ENCODE measurements at places on chromosomes 1 and 21.

- no peak for DNase-seq
Observed at GRCh38 chr1:186770421-186770820, 58.3 kb upstream of the PLA2G4A start.

DNA sequence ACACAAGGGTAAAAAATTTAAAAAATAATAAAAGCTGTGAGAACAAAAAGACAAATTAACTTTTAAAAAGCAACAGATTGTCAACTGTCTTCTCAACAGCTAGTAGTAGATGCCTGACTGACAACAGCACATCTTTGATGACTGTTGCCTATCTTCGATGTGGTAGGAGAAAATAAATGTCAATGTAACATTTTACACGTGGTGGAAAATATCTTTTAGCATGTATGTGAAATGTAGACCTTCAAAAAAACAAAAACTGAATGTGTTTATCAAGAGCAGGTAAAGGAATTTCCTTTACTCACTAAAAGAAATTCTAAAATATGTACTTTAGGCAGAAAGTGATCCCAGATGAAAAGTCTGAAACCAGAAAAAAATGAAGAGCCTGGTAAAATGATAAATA is 42.9 kb downstream of the CD53 start:
- no peak for DNase-seq

- DNase-seq: no peak
Observed at GRCh38 chr21:42724226-42724920, 71.0 kb downstream of the PDE9A start.

- DNase-seq: no peak
Observed at GRCh38 chr1:186626356-186626932, 53.8 kb downstream of the PTGS2 start.

DNA sequence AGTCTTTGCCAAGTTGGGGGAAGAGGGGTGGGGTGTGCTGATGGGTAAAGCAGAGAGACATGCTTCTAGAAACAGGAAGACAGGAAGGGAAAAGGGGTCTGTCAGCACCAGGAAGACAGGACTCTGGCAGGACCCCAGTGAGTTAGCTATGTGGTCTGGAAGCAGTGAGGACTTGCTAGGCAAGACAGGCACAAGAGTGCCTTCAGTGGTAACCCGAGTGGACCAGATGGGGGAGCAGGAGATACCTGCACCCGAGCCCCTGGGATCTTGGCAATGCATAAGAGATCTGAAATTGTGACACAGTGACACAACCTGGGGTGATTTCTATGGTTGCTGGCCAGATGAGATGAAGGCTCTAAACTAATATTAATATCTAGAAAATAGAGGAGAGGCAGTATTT is 7.0 kb downstream of the TLR5 start:
- DNase-seq: no peak

DNA sequence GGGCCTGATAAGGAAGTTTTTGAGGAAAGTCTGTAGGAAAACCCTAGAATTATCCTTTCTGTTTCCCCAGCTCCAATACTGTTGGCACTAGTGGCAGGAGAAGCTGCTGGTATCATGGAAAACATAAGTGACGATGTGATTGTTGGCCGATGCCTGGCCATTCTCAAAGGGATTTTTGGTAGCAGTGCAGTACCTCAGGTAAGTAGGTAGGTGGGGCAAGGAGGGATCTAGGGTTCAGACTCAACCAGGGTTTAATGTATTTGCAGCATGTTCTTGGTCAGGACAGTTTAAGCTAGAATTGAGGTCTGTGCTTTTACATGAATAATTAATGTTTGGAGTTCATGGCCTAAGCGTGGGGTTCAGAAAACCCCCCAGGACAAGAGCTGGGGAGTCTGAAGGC is 62.1 kb downstream of the KDM1A start:
- DNase-seq: no peak

DNA sequence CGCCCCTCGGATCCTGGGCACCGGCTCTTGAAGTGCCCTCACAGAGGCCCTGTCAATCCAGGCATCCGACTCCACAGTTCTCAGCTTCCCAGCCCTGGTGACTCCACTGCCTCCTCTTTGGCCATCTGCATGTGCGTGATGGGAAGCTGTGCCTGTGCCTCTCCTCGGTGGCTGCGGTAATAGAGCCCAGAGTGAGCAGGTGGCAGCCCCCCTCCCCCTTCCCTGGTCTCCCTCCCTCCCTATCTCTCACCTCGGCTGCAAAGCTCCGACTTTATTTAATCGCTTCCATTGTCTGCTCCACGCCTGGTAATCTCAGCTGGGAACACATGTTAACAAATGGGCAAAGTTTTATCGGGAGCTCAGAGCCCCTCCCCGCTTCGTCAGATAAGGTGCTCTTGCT is 91.9 kb downstream of the IGSF21 start:
- DNase-seq: no peak

GRCh38 chr1:12453400-12454343 is 164.3 kb downstream of the DHRS3 start:
- no peak for DNase-seq

DNA sequence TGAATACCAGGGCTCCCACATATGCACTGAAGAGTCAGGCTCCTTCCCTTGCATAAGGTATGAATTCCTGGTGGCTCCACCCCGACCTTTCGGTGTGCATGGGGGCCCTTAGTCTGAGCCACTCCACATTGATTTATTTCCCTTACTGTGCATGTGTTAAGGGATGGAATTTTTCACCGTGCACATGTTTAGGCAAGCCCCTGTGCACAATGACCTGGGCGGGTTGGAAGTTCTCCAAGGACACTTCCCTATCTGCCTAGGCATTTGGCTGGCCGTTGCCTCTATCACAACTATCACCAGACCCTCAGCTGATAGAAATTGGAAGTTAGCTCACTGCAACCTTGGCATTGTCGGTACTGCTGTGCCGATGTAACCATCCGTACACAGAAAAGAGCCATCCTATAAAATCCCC is 9.7 kb downstream of the S100A6 start:
- no peak for DNase-seq

DNA sequence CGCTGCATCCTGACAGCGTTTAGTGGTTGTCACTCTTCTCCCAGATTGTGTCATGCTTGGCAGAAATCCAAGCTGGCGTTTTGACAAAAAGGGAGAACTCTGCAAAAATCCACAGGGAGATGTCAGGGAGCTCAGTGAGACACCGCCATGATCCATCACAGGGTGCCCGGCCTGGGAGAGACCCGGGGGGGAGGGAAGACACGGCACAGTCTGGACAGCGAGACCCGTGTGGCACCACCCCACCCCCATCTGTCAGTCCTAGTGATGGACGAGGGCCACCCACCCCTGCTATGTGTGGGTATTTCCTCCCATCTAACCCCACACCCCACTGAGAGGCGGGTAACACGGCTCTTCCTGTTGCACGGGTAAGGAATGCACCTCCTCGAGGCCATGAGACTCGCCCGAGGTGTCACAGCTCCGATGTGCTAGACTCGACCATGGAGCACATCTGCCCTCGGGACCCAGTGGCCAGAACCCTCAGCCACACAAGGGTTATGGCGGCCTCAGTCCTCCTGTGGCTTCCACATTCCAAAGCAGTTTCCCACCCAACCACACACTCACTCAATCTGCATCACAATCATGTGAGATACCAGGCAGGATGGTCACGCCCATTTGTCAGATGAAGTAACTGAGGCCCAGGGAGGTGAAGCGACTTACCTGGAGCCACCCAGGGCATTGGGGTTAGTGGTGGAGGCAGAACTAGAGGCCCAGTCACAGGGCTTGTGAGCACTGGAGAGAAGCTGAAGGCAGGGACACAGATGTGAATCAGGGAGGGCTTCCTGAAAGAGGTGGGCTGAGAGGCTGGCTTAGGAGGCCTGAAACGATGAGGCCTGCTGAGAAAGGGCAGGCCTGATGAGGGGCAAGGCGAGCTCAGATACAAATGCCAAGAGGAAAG is 688.5 kb downstream of the MATN1 start:
- DNase-seq: peak; percentile 44

- DNase-seq: no peak
Observed at GRCh38 chr1:46466477-46467182, 23.0 kb upstream of the DMBX1 start.

- DNase-seq: no peak
Observed at GRCh38 chr1:58804853-58805565, 21.2 kb upstream of the JUN start.

- DNase-seq: no peak
Observed at GRCh38 chr1:185574139-185574875, 159.9 kb upstream of the HMCN1 start.

DNA sequence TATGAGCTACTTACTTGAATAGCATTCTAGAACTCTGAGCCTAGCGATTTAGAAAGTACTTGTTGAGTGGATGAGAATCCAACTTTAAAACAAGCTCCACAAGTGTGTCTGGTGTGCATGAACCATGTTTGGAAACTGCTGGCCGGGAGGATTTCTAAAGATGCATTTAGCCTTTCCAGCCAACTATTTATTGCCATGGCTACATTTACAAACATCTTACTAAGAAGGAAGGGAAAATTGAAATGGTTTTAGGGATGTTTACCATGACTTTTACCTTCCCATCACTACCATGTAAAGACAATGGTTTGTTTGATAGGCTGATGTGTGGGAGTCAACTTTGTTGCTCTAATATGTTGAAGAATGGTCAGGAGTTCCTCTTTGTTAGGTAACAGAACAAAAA is 37.7 kb upstream of the ARHGAP29 start:
- DNase-seq: no peak

GRCh38 chr1:230827801-230828200 is 40.5 kb downstream of the C1orf198 start:
- DNase-seq: peak; percentile 43

DNA sequence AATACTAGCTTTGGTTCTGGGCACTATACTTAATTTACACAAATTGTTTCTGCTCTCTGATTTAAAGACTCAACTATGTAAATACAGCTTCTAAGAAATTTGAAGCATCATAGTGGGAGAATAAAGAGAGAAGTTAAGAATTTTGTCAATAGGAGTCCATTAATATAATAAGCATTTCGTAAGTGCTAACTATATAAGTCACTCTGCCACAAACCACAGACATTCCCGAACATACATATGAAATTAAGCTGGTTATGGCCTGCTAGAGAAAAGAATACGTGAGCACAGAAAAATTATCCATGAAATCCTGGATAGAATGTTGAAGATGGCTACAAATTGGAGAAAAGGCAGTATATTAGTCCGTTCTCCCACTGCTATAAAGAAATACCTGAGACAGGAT is 526.2 kb downstream of the MRPL39 start:
- no peak for DNase-seq

GRCh38 chr1:151838222-151839081 is 1.2 kb downstream of the C2CD4D start:
- no peak for DNase-seq

GRCh38 chr1:200837931-200838571 is 34.7 kb upstream of the GPR25 start:
- DNase-seq: no peak

DNA sequence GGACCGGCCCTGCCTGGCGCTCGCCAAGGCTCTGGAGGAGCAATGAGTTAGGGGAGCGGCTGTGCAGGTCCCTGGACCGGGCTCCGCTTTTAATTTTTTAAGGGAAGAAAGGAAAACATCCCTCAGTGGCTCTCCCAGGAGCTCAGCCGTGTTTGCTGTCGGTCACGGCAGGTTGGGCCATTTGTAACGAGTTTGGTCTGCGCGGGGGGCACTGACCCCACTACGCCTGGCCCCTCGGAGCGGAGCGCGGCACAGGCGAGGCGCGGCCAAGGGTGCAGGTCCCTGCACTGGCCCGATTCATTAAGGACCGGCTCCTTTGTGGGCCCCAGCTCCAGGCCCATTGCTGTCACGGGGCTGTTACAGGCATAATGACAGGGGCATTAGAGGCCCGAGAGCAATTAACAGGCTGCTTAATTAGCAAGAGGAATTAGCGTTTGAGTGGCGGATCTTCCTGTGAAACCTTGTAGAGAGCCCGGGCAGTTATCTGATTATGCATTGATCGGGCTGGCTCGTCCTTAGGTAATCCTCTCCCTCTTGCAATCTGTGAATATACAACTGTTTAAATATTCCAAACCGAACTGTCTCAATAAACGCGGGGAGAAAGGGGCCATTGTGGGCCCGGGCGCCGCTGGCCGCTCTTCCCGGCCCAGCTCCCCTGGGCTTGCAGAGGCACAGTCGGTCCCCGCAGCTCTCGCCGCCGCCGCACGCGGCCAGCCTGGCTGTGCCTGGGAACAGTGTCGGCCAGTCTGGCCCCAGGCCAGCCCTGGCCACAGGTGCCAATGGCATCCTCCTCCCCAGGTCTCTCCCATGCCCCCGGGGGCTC is 56.8 kb downstream of the PRDM16 start:
- no peak for DNase-seq

GRCh38 chr1:243710467-243710866 is 139.6 kb downstream of the AKT3 start:
- DNase-seq: no peak

- no peak for DNase-seq
Observed at GRCh38 chr1:197761654-197762053, 13.6 kb downstream of the DENND1B start.

DNA sequence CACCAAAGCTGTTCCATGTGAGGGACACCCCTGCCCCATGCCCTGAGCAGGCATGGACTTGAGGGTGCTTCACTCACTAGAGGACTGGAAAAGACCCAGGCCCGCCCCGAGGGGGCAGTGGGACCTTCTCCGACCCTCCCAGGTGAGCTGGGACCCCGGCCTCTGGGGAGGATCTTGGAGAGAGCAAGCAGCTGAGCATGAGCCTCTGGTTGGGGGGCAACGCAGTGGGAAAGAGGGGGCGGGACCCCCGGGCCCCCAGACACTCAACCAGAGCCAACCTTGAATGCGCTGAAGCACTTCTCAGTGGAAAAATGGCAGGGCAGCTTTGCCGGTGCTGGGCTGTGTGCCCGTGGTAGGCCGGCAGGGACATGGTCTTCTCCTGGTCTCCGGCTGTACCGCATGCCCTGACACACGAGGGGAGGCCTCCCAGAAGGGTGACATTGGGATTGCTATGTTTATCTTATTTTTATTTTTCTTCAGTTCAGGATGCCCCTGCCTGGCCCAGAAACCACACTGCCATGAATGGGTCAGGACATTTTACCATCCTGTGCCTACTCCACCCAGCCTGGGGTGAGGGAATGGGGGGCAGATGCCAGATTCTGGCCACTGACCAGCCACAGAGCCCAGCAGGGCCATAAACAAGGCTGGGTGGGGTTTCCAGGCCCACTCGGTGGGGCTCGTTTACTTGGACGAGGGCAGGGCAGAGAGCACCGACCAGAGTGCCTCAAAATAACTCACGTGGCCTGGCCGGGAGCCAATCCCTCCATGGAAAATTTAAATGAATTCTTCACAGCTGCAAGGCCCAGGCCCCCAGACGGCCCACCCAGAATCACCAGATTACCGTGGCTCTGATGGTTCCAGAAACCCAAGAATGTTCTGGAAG is 17.2 kb upstream of the LAPTM5 start:
- no peak for DNase-seq

All from right atrium auricular region (tissue), 2 donors.